ENCODE measurements at places on chromosomes 7 and 10.

DNA sequence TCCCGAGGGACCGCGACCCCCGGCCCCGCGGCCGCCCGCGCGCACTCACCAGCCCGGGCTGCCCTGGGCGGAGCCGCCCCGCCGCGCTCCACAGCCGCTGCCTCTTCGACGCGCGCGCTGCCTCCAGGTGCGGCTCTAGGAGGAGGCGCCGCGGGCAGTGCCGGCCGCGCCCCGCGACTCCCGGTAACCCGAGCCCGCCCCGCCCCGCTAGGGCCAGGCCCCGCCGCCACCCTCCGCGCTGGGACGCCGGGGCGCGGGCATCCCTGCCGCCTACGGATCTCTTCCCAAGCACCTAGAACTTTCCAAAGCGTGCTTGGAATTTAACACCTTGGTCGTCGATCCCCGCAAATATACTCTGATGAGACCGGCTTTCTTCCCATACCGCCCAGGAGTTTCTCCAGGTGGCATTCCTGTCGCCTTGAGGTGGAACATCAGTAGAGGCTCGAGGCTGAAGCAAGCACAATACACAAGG lies at the start of gene SLC26A5:
TSS of gene SLC26A5 (minus strand) at position 159 of the 472 bp plus-strand sequence. CDS start 24,693 bp downstream, outside the sequence.
- DNase-seq = no peak

GRCh38 chr10:71632896-71633600 lies 86.5 kb downstream of the C10orf105 start:
- no peak for DNase-seq

GRCh38 chr7:18906901-18907300 lies 210.5 kb downstream of the TWIST1 start:
- no peak for DNase-seq

- no peak for DNase-seq
Measured at GRCh38 chr10:6470894-6471618, 109.0 kb downstream of the PRKCQ start.

DNA sequence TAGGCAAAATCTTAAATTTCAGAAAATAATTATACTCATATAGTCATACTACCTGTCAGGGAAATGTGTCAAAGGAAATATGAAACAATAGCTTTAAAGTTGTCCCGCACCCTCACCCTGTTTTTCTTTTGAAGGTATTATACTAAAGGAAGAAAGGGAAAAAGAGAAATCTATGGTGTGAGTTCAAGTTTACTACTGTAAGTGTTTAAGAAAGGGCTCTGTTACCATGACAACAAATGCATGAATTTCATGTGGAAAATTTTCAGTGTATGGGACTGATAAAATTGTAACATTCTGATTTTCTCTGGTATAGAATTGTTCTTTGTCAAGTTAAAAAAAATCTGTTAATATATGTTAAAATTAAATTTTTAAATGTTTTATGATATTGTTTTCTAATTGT lies 229.8 kb downstream of the ADK start:
- no peak for DNase-seq

DNA sequence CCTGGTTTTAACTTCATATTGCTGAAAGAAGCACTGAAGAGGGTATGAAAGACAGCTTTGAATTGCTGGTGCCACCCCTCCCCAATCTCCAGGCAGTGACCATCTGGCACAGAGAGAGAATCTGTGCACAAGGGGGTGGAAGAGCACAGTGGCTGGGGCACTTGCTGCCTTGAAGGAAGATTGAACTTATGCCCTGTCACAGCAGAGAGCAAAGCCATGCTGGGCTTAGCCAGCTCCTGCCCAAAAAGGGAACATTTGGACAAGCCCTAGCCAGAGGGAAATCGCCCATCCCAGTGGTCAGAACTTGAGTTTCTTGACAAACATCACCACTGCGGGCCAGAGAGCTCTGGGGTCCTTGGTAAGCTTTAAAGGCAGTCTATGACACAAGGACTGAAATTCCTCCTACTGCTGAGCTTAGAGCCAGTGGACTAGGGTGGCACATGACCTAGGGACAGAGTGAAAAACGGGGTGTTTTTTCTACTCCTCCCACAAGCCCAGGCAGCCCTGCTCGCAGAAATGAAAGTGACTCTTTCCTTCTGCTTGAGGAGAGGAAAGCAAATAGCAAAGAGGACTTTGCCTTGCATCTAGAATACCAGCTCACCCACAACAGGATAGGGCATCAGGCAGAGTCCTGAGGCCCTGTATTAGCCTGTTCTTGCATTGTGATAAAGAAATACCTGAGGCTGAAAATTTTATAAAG lies 257.2 kb downstream of the CTNNA3 start:
- no peak for DNase-seq

DNA sequence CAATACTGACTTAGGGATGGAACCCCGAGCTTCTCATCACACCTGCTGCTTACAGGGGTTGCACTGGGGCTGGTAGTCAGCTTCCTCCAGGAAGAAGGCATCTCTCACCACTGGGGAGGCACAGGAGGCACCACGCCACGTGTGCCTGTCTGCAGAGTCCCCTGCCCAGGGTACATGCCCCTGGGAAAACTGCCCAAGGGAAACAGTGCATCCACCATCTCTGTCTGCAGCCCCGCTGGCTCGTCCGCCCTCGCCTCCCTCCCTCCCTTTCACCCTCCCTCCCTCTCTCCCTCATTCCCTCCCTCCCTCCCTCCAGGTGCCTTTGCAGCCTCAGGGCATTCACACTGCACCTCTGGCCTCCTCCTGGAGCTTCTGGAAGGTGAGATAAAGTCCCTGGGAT lies 101.1 kb downstream of the PTPRE start:
- no peak for DNase-seq

DNA sequence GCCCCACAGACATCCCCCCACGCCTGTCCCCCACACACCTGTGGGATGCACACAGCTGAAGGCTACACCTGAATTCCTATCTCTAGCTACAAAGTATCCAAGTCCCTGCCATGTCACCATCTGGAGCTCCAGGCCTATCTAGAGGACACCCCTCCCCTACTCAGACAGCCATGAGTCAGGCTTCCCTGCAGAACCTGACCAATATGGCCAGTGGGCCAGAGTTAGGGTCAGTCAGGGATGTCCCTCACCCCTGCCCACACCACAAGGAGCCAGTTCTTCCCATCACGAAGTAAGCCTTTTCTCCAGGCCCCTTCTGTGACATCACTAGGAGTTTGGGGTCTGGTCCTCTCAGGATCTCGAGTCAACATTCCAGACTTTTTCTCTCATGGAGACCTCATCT lies 10.6 kb upstream of the SLC18A3 start:
- DNase-seq = no peak

DNA sequence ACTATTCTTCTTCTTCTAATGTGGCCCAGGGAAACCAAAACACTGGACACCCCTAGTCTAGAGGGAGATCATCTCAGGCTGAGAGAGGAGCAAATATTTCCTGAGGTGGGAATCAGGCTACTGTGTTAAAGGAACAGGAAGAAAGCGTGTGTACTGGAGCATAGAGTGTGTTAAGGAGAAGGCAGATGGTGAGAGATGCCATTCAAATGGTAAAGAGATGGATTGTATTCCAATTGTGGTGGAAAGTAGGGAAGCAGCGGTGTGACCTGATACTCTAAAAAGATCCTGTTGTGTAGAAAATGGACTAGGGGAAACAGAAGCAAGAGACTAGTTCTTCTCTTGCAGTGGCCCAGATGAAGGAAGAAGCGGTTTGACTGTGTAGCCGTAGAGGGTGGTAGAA lies 31.2 kb downstream of the RAB18 start:
- no peak for DNase-seq

GRCh38 chr10:73837072-73837471 lies 25.7 kb upstream of the NDST2 start:
- DNase-seq = no peak

DNA sequence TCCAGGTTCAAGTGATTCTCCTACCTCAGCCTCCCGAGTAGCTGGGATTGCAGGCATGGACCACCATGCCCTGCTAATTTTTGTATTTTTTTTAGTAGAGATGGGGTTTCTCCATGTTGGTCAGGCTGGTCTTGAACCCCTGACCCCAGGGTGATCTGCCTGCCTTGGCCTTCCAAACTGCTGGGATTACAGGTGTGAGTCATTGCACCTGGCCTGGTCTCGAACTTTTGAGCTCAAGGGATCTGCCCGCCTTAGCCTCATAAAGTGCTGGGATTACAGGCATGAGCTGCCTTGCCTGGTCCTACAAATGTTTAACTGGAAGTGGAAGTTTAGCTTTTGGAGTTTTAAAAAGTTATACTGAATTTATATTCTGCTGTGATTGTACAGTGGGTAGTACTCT lies 2.8 kb downstream of the MLLT10 start:
- no peak for DNase-seq

- DNase-seq = no peak
Measured at GRCh38 chr7:99004781-99005500, 126.6 kb downstream of the TRRAP start.

- no peak for DNase-seq
Measured at GRCh38 chr10:77884181-77884580, 42.4 kb downstream of the DLG5 start.

- DNase-seq = no peak
Measured at GRCh38 chr7:138746073-138746472, 44.9 kb upstream of the SVOPL start.

- DNase-seq = no peak
Measured at GRCh38 chr10:112026438-112026837, 157.1 kb downstream of the GPAM start.

- DNase-seq = no peak
Measured at GRCh38 chr10:95513941-95514392, 47.2 kb downstream of the SORBS1 start.

DNA sequence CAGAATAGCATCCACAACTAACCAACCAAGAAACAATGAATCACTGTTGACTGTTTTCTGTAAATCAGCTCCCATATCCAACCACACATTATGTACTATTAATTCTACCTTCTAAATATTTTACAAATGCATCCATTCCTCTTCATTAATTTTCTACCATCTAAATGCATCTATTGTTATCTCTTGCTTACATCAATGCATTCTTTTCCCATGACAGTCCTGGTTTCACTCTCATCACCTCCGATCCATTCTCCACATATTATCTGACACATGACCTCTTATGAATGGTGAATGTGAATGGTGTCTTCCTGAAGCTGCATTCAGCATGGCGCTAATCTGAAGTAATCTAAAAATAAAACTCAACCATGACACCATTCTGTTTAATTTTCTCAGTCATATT lies 153.8 kb upstream of the CALCR start:
- DNase-seq = no peak

- DNase-seq = no peak
Measured at GRCh38 chr7:85714951-85715350, 528.1 kb upstream of the SEMA3D start.

GRCh38 chr10:103917302-103918052 lies 507 bp downstream of the STN1 start:
- peak; percentile 13 for DNase-seq

- no peak for DNase-seq
Measured at GRCh38 chr7:15086862-15087261, 184.3 kb upstream of the DGKB start.

GRCh38 chr10:61215246-61215645 lies 237.9 kb downstream of the TMEM26 start:
- no peak for DNase-seq

DNA sequence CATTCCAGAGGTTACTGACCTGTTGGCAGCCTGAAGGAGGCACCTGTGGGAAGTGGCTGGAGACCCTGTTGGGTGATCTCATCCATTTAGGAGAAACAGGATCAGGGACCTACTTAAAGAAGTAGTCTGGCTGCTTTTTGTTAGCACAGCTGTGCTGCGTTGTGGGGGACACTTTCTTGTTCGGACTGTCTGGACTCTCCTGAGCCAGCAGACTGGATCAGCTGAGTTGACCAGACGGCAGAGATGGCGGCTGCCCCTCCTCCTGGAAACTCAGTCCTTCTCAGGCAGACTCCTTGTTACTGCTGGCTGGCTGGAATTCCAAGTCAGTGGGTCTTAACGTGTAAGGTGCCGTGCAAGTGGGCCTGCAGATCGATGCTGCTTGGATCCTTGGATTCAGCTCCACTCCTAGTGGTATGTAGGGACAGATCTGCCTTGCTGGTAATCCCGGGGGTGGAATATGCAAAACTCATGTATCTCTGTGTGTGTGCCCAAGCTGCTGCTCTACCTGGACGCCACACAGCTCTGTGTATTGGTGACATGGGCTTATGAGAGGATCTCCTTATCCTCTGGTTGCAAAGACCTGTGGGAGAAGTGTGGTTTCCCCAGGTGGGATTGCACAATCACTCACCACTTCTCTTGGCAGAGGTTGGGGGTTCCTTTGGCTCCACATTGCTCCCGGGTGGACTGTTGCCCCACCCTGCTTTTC lies 87.3 kb downstream of the CCSER2 start:
- no peak for DNase-seq

GRCh38 chr10:97399843-97400545 lies 1.1 kb downstream of the RRP12 start:
- DNase-seq = no peak

- DNase-seq = no peak
Measured at GRCh38 chr10:71564194-71564820, 155.3 kb downstream of the C10orf105 start.

GRCh38 chr10:6406220-6407033 lies 173.6 kb downstream of the PRKCQ start:
- DNase-seq = no peak

DNA sequence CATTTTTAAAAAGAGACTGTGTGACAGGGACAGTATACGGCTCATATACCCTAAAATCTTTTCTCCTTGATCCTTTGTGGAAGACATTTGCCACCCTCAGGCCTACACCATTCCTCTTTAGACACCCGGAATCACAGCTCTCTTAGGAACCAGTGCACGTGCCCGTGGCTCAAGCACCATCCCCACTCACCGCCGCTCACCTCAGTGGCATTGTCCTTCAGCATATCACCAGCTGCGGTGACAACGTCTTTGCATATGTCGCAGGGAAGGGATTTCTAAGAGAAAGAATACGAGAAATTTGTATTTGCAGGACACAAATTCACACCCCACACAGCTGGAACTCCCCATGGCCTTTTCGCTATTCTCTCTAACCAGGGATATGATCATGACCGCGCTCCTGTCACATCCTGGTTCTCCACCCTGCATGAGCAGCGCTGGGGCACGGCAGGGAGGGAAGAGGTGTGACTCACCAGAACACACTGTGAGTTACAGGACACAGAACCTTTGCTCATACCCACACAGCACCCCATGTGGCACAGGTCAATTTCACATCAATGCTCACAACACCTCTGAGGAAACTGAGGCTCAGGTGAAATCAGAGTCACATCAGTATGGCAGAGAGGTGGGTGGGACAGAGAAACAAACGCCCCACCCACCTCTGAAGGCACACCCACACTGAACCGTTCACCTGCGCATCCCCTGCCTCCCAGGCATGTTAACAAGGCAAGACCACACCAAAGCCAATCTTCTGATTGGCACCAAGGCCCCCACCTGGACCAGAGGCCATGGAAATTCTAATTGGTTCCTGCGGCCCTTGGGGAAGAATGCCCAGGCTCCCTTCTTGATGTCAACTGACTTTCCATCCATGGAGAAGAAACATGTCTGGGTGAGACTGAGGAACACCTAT lies 19.2 kb downstream of the PSAP start:
- no peak for DNase-seq
